ENCODE measurements at places on chromosomes 1 and 21.

DNA sequence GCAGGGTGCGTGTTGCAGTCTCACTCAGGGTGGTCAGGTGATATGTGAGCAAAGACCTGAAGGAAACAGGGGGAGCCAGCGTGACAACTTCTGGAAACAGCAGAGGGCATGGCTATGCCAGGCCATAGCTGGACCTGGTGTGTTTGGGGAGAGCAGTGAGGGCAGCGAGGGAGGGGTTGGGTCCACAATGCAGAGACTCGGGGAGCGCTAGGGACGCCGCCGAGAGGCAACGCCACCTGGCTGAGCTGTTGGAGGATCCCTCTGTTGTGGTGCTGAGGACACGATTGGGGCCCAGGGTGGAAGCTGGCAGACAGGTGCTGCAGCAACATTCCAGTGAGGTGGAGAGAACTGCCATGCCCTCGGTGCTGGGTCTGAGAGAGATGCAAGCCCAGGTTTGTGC, 26.6 kb upstream of the LSS start:
- no peak for DNase-seq

DNA sequence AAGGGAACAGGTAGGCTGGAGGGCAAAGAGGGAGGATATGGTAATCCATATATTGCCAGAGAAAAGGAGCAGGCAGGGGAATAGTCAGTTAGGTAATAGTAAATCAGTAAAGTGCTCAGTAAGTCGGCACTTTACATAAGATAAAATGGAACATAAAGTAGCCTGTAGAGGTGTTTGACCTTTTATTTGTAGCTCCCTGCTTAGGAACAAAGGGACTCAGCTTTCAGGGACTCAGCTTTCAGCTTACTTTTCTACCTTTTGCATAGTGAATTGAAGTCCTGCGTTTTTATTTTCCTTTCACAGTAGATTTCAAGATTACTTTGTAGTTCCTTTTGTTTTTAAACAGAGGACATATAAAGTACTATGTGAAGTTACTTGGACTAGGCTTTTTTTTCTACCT, 87.3 kb downstream of the ITSN1 start:
- no peak for DNase-seq

DNA sequence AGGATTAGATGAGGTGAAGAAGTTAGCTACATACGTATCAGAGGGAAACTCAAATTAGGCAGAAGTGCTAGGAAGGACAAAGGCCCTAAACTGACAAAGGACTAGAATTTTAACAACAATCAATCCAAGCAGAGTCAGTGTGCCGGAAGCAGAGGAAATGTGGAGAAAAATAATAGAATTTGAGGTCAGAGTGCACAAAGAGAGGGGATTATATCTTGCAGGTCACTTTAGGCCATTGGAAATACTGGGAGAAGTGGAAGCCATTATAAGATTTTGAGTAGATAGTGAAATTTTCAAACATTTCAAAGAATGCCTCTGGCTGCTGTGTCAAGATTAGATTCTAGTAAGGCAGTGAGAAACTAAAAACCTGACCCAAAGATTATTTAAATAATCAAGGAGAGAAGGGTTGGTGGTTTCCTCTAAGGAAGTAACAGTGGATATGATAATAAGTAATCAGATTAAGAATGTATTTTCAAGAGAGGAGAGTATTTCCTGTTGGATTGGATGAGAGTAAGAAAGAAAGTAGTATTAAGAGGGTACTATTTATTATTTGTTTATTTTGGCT, 889.2 kb upstream of the NCAM2 start:
- DNase-seq: no peak

GRCh38 chr1:203223012-203223775, 6.3 kb downstream of the CHIT1 start:
- no peak for DNase-seq

- DNase-seq: no peak
Measured at GRCh38 chr1:172414331-172414730, 6.2 kb upstream of the C1orf105 start.

GRCh38 chr21:45945066-45945867, 36.3 kb upstream of the COL6A1 start:
- no peak for DNase-seq

Measured in CD4-positive, alpha-beta T cell treated with Interleukin-4 for 4 hours (primary cell).